ENCODE measurements at places on chromosomes 16 and 17.
A peak's percentile ranks its signal among the peaks of the same experiment; 100 is the strongest.

DNA sequence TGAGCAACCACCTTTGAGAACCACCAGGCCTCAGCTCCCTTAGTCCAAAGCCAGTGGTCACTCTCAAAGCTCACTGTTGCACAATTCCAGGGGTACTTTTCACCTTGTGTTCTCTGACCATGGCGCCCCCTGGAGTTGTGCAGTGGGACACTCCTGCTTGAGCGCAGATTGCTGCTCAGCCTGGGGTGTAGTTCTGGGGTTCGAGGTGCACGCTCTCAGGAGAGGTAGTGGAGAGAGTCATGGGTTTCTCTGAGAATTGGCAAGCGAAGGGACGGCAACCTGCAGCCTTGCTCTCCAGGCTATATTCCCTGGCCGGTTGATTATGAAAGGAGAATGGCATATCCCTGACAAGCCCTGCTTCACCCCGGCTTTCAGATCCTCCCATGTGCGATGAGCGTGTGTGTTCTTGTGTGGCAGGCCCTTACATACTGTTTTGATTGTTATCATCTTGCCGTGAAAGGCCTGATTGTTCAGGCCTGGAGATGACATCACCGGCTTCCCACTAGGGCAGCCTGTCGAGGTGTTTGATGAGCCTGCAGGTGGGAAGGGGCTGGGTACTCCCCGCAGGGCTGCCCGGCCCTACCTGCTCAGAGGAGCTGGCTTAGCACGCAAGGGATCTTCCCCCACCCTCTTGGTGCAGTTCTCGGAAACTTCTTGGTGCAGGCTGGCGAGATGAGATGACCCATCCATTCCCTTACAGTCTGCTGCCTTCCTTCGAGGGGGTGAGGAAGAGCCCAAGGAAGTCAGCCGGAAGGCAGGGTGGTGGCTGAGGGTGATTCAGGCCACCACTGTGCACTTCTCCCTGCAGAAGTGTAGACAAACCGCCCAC, 431.2 kb downstream of the SLC39A11 start:
- DNase-seq = no peak

DNA sequence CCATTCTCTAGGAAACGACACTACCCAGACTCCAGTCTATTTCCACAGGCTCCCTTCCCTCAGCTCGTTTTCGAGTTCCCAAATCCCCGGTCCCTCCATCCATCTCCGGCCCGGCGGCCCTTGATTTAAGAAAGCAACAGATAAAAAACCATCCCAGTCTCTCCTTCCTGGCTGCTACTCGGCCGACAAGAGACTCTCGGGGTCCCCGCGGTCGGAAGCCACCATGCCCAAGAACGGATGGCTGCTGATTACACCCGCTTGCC, 182 bp downstream of the RPL26 start:
- DNase-seq = no peak

DNA sequence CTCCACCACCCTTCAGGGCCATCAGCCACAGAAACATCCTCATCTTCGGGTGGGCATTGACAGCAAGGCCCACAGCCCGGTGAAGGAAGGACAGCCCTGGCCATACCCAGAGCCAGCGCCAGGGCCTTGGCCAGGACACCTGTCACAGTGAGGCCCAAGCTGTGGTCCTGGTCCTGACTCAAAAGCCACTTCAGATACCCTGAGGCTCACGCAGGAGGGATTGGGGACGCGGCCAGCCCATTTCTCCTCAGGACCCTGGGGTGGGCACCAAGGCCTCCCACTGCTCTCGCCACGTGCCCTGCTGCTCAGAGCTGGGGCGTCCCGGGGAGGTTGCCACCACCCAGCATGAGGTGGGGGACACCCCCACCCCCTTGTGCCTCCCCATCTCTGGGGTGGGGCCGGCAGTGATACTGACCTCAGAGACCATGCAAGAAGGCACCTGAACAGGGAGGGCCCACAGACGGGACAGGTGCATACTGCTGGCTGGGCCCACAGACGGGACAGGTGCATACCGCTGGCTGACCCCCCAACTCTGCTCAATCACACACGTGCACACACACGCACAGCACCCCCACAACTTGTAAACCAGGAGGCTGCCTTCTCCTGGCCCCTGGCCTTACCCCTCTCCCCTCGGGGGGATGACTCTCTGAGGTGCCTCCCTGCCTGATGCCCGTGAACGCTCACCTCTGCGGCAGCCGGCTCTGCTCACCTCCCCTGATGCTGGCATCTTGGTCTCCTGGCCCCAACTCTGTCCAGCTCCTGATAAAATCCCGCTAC, 14.2 kb downstream of the SLC7A5 start:
- no peak for DNase-seq

GRCh38 chr16:58814348-58814801, 80.3 kb upstream of the GOT2 start:
- peak; percentile 38 for DNase-seq

DNA sequence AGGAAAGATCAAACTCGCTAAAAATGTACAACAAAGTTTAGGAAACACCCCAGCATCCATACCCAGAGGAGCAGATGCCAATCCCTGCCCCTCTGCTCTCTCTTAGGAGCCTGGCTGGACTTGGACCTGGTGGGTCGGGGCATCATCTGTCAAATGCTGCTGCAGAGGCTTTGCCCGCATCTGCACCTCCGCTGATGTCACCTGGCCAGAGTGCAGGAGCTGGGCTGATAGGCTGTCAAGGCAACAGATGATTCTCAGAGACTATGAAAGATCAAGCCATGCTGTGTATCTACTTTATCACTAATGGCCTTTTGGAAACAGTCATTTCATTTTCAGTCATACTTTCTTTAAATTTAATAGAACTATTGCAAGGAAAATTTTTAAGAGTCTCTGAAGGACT, 15.9 kb upstream of the LCMT1 start:
- no peak for DNase-seq

DNA sequence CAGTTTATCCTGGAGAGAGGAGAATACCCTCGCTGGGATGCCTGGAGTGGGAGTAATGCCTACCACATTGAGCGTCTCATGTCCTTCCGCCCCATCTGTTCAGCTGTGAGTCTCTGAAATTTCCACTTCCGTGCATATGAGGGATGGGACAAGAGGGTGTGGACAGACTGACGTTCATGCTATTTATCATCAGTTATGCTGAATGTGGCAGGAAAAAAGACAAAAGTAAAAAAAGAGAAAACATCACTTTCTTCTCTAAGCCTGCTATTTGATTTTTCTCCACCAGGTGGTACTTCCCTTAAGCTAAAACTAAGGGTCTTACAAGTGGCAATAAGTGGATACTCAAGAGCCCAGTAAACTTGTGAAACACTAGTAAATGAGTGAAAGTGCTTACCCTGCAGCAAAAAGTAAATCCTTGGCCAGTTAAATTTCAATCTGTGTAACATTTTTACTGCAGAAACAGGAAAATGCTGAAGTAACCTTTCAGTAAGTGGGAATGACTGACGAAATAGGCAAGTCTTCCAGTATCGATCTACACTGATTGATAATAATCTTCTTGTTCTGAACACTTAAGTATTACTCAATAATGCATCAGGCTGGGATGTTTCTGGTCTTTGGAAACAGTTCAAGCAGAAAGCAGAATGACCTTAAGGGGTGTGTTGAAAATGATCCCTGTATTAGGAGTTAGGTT, 5.6 kb downstream of the CRYBA1 start:
- DNase-seq = no peak

DNA sequence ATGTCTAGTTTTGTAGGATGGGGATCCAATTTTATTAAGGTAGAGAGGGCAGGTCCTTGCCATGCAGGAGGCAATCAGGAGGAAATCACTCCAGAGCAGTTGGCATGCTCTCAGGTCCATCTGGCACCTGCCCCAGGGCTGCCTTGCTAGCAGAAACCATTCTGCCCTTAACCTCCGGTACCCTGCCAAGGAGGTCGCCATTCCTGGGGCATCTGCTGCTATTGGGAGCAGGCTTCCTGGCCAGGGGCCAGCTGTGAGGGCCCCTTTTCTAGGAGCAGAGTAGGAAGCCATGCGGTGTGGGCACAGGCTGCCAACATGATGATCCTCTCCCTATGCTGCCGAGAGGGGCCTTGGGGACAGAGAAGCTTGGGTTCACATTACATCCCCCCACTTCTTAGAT, 47.6 kb upstream of the MGAT5B start:
- DNase-seq = no peak

DNA sequence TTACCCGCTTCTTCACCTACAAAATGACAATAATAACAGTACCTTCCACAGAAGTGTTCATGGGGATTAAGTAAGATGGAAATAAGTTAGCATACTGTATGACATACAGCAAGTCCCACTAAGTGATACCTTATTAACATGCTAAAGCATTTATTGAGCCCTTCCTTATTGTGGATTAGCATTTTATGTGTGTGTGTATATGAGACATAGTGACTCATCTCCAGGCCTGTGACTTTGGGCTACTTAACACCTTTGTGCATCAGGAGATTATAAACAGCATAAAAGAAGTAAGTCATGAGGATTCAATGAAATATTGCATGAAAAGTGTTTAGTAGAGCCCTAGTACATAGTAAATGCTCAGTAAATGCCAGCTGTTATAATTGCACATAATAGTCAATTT, 52.9 kb downstream of the CA10 start:
- DNase-seq = no peak

DNA sequence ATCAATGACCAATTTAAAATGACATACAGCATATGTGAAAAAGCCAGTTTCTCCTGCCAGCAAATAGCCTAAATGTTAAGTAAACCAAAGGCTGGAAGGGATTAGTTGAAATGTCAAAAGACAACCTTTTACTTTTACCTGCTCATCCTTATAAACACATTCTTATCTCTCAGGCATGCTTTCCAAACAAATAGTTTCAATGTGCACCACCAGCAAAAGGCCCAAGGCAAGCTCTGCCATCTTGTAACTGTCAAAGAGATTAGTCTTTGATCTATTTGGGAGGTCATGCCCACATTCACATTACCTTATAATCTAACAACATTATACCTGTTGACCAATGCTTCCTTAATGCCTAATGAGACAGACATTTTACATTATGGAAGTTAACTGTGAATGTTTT, 132.2 kb upstream of the NACA2 start:
- peak; percentile 64 for DNase-seq

DNA sequence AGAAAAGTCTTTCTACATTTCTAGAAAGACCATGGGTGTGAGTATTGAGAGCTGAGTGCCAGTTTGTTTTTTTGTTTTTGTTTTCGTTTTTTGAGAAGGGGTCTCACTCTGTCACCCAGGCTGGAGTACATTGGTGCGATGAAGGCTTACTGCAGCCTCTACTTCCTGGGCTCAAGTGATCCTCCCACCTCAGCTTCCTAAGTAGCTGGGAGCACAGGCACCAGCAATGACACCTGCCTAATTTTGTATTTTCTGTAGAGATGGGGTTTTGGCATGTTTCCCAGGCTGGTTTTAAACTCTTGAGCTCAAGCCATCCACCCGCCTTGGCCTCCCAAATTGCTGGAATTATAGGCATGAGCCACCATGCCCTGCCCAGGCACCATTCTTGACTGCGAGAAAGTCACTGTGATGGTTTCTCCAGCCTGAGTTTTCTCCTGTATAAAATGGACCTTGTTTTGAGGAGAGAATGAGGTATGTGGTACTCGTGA, 673.8 kb downstream of the MAF start:
- no peak for DNase-seq

DNA sequence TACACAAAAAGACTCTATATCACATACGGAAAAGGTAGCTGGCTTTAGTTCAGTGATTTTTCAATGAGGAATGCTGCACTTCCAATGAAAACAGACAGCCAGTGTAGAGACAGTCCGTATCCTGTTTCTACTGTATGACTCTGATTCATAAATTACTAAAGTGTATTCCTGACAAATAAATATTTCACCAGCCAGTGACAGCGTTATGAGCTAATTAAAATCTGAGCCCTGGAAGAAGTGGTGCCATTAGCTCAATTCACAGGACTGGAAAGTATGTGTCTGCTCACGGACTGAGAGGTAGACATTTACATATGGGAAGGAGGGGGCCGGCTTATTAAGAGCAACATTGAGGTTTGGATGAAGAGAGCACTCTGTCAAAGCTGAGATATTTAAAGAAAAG, 207.9 kb upstream of the RBFOX1 start:
- no peak for DNase-seq

Data from T47D (cell line).